Activated T-cell treated with anti-CD3 and anti-CD28 coated beads, Interleukin-2, amount 50 U/mL, for 72 hours (primary cell): ENCODE measurements at places on chromosomes 1 and 21. TPM values are rescaled to one million over a fixed set of nuclear protein-coding genes. Genes with fewer than 3 reads are reported as not detected.

The UBQLN4 gene
- total RNA-seq: 31.4 TPM

The TAF13 gene
- total RNA-seq: 25.9 TPM

- DNase-seq: peak; percentile 65
These were observed 10.0 kb downstream of the YBEY start for GRCh38 chr21:46295996-46296752.

DNA sequence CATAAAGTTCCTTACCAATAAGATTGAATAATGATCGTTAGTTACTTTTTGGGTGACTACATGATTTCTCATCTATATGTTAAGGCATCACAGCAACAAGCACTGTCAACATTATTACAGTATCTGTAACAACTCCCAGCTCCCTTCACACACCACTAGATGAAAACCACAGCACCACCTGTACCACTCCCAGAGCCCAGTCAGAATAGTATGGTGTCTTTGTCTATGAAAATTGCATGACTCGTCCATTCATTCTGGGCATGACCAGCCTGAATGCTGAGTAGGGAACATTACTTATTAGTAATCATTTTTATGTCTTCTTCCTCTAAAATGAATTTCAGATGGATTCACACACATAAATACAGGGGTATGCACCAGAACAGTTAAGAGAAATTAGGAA, 7.0 kb downstream of the OLFML2B start:
- DNase-seq: no peak

DNA sequence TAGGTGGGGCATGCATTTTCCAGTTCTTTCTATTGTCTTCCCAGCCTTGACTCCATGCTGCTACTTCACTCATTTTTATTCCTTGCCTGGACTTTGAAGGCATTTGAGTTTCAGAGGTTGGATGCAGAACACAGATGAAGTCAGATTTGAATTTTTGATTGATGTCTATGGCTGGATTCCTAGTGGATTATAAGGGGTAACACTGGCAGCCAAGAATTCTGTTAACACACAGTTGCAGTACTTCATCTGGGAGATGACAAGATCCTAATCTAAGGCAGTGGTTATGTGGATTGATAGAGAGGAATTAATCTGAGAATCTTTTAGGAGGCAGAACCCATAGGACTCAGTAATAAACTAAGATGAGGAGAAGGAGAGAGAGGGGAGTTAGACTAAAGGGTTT, 439.0 kb upstream of the USP24 start:
- no peak for DNase-seq

DNA sequence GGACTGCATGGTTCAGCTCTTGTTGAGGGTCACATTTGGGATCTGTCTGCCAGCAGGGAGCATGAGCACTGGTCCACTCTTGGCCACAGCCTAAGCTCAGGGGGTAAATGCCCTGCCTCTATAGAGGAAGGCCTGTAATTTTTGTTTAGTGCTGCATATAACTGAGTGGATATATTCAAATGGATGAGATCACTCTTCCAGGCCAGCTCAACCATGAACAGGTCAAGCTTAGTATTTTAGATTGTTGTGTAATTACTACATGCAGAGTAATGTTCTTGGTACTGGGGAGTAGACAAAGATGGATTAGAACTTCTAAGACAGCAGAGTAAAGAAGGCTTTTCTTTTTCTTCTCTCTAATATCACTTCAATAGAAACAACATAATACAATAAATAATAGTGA, 376.9 kb downstream of the GPATCH2 start:
- no peak for DNase-seq

DNA sequence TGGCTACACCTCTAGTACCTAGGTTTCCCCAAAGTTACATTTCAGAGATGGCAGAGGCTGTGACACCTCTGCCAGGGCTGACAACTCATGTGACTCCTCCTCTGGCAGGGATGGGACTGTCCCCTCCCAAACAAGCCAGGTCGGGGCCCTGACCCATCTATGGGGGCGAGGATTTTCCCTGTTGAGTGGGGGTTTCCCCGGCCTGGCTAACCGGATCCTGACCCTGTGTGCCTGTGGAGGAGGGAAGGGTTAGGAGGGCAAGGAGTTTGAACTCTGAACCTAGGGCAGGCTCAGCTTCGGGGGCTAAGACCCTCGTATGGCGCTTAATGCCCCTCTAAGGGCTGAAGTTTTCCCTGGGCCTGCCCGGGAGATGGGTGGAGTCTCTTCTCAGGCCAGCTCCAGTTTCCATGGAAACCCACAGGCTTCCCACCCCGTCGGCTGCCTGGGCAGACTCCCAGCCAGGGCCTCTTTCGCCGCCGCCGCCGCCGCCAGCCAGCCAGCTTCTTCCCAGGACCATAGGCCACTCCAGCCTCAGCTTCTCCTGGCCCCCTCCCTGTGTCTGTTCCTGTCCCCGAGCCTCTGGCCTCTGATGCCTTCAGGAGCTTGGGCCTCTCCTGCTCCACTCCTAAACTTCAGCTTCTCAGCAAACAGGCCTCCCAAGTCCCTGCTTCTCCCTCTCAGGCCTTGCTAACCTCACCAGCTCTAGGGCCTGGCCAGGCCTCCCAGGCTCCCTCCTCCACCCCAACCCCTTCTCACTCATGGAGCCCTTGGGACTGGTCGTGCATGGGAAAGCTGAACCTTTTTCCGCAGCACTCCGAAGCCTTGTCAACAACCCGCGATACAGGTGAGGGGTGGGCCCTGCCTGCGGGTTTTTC, at the start of gene BTBD19:
Gene BTBD19 (plus strand): TSS at position 461 of the 875 bp plus-strand sequence. CDS start 298 bp downstream, at position 759.
- DNase-seq: peak; percentile 78

- DNase-seq: no peak
These were observed 11.3 kb downstream of the CSTB start for GRCh38 chr21:43764576-43765495.

DNA sequence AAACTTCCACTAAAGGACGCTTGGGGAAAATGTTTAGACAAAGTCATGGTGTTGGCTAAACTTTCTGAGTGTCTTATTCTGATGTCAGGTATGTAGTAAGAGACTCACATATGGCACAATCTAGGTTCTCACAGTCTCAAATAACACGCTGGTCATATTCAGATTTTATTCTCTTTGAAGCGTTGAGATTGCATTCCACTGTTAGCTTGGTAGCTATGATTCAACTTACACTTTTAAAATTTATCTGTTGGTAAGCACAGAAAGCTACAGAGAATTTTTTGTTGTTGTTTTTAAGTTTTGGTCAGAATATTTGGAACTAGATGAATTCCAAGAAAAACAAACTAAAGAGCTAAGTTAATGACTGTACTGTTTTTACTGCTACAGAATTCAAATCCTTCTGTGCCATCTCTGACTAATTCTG, 126.7 kb downstream of the PRRX1 start:
- no peak for DNase-seq

- DNase-seq: no peak
These were observed 59.2 kb downstream of the SASS6 start for GRCh38 chr1:100073531-100073930.

GRCh38 chr1:207335695-207336363, 14.4 kb downstream of the CD55 start:
- DNase-seq: no peak

DNA sequence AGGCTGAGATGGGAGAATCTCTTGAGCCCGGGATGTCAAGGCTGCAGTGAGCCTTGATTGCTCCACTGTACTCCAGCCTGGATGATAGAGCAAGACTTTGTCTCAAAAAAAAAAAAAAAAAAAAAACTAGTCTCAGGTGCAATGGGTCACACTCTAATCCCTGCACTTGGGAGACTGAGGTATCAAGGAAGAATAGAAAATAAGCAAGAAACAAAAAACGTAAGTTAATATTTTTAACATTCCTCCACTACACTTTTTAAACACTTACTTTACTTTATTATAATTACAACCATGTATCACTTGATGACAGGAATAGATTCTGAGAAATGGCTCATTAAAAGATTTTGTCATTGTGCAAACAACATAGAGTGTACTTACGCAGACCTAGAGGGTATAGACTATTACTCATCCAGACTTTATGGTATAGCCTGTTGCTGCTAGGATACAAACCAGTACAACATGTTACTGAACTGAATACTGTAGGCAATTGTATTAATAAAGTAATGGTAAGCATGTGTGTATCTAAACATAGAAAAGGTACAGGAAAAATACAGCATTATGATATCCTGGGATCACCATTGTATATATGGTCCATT, 1244.1 kb upstream of the ADGRL4 start:
- no peak for DNase-seq

DNA sequence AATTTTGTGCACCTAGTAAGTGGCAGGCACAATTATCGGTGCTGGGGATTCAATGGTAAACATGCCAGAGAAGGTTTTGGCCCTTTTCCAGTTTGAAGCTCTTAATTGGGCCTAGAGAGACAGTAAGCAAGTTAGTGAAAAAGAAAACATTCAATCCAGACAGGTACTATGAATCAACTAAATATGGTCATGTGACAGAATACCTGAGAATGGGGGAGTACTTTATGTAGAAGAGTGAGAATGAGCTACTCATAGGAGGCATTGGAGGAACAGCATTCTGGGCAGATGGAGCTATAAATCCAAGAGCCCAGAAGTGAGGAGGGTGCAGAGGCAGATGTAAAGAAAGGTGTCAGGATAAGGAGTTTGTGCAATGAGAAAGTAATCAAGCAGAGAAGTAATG, 1017.9 kb downstream of the ADGRL2 start:
- no peak for DNase-seq
